ENCODE measurements at places on chromosomes 6 and 20. TPM values are rescaled to one million over a fixed set of nuclear protein-coding genes. Genes with fewer than 3 reads are reported as not detected.

The TSBP1 gene
- polyA plus RNA-seq: 0.17 TPM

The WFDC5 gene
- not detected for polyA plus RNA-seq

The ARHGAP40 gene
- 1.1 TPM for polyA plus RNA-seq

The BANF2 gene
- not detected for polyA plus RNA-seq

The MUCL3 gene
- 0.13 TPM for polyA plus RNA-seq

The PAK5 gene
- polyA plus RNA-seq: 0.49 TPM

The EDN3 gene
- polyA plus RNA-seq: 5.1 TPM

The PSORS1C1 gene
- not detected for polyA plus RNA-seq

The CYP24A1 gene
- 0.81 TPM for polyA plus RNA-seq

The TBXT gene
- not detected for polyA plus RNA-seq

The BPIFB2 gene
- polyA plus RNA-seq: not detected

The TMX4 gene
- 64.3 TPM for polyA plus RNA-seq

The SPATS1 gene
- polyA plus RNA-seq: not detected

The BAK1 gene
- 26.1 TPM for polyA plus RNA-seq

The EEF1A2 gene
- 2.4 TPM for polyA plus RNA-seq

The TFEB gene
- 9.9 TPM for polyA plus RNA-seq

The LATS1 gene
- polyA plus RNA-seq: 30.7 TPM

The OR12D3 gene
- polyA plus RNA-seq: not detected

The HCRTR2 gene
- 0.34 TPM for polyA plus RNA-seq

The PHF20 gene
- polyA plus RNA-seq: 30.2 TPM
